ENCODE measurements at places on chromosomes 2 and 18.

DNA sequence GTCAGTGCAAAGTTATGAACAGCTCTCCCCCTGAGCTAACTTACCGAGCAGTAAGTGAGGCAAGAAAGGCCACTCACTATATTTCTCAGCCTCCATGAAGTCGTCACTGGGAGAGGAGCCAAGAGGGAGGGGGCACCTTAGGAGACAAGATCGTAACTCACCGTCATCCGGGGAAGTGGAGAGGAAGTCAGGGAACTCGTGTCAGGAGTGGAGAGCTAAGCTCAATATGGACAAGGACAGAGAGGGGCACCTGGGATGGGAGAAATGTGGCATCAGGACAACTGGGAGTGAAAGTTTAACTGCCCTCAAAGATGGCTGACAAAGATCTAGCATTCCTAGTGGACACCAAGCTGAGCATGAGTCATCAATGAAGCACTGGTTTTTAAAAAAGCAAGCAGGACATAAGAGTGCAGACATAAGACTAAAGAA is 37.1 kb downstream of the BCL11A start:
- DNase-seq = no peak

GRCh38 chr2:8514796-8515758 is 166.8 kb upstream of the ID2 start:
- DNase-seq = no peak

GRCh38 chr2:63740943-63741342 is 100.8 kb upstream of the UGP2 start:
- DNase-seq = no peak

DNA sequence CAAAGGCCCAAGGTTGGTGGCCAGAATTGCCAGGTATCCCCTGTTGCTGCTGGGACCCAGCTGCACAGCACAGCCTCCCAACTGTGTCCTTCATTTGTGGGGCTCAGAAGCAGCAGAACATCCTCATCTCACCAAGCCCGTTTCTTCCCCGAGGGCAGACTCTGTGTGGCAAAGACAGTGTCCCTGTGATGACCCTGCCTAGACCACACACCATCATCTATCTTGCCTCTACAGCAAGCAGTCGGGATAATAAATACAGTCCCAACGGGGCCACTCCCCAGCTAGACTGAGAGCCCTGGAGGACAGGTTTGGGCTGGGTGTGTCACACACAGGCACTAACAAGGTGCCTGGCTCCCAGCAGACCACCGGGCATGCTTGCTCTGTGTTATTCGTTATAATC is 93.4 kb downstream of the PTGR3 start:
- DNase-seq = no peak

- no peak for DNase-seq
Observed at GRCh38 chr18:38619129-38619528, 1053.5 kb upstream of the CELF4 start.

DNA sequence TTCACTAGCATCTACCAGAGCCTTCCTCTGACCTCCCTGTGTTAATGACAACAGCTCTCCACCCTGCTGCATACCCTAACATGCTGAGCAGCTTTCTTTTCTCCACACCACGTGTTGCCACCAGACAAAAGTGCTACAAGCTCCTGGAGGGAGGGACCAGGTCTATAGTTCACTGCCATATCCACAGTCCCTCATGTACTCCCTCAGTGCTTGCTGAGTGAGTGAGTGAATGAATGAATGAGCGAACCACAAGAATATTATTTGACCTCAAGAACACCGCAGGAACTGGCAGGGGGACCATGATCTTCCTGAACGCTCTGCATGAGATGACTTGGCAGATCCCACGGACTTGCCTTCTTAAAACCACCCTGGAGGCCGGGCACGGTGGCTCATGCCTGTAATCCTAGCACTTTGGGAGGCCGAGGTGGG is 47.4 kb upstream of the CAB39 start:
- no peak for DNase-seq

GRCh38 chr2:8452979-8453903 is 228.6 kb upstream of the ID2 start:
- no peak for DNase-seq

- no peak for DNase-seq
Observed at GRCh38 chr18:58010265-58010664, 33.8 kb upstream of the NEDD4L start.

- DNase-seq = no peak
Observed at GRCh38 chr18:77145364-77145901, 12.8 kb upstream of the MBP start.

GRCh38 chr2:109351164-109351756 is 222.3 kb downstream of the SH3RF3 start:
- no peak for DNase-seq

- DNase-seq = no peak
Observed at GRCh38 chr2:199659207-199659606, 191.8 kb downstream of the FTCDNL1 start.

DNA sequence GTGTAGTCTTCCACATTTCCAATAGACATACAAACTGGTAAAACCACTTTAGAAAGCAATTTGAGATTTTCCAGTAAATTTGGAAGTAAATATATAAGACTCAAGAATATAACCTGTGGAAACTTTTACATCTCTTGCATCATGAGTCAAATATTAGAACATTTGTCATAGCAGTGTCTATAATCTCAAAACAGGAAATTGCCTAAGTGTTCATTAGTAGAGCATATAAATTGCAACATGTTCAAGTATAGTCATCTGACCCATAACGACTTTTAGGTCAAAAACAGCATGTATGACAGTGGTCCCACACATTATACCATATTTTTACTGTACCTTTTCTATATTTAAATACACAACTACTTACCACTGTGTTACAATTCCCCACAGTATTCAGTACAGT is 555.9 kb upstream of the VRK2 start:
- no peak for DNase-seq

GRCh38 chr2:138391946-138392345 is 109.6 kb upstream of the SPOPL start:
- DNase-seq = no peak
